ENCODE measurements at places on chromosomes 11 and 22.

DNA sequence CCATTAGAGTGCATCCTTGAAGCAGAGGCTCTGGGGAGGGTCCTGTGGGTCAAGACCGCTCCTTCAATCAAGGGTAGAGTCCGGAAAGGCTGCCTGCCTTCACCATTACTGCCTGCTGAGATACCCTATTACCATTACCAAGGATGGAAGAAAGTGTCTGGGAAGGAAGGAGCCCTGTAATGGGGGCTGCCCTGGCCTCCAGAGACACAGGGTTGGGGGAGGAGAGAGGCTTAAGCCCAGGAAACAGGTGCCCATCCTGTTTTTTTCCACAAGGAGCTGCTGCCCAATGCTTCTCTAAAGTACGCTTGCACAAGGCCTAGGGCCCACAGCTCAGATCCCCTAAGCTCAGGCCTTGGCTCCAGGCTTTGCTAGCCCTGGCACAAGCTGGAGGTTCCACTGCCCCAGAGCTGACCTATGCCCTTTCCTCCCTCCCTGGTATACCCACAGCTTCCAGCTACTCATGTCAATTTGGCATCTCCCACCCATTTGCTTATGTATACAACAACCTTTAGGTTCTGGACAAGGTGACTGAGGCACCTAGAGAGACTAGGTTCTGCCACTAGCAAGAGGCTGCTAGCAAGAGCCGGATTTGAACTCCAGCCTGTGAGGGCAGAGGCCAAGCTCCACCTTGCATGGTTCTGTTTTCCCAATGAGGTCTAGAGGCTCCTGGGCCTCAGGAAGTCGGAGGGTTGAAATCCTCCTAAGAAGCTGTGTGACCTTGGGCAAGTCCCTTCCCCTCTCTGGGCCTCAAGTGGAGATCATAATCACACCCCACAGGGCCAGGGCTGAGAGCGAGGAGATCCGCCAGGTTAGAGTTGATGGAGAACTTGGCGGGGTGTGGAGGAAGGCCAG is 1.5 kb upstream of the PLCB3 start:
- no peak for DNase-seq

GRCh38 chr11:69429716-69430491 is 51.6 kb upstream of the LINC01488 start:
- no peak for DNase-seq

- peak; percentile 70 for DNase-seq
Observed at GRCh38 chr11:125287491-125288210, 123.1 kb downstream of the PKNOX2 start.

GRCh38 chr22:46075764-46076531 is 74.4 kb upstream of the PPARA start:
- DNase-seq, result no peak

DNA sequence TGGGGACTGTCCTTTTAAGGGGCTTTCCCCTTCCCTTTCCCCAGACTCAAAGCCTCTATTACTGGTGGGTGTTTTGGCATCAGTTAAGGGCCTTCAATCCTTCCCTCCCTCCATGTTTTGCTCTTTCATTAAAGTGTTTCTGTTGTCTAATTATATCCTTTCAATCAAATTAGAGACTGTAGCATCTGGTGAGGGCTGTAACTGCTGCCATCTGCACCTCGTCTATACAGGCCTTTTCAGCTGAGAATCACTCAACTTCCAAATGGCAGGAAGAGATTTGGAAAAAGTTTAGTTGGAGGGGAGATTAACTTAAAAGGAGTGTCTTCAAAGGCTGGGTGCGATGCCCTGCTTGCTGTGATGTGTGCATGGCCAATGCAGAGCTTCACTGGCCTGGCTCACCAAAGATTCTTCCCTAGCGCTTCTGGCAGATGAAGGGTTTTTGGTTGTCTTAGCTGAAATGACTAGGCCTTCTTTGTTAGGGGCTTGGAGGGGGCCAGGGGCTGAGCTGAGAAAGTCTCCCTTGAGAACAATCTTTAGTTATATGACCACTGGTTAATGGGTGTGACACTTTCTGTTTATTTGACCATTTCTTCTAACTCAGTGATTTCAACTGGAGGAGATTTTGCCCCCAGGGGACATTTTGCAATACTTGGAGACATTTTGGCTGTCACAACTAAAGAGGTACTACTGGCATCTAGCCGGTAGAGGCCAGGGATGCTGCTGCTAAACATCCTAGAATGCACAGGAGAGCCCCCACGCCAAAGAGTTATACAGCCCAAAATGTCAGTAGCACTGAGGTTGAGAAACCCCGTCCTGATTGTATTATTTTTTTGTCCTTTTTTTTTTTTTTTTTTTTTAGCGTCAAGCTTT is 7.5 kb downstream of the KREMEN1 start:
- peak; percentile 84 for DNase-seq

GRCh38 chr22:40006641-40007040 is 11.9 kb downstream of the FAM83F start:
- DNase-seq, result no peak

GRCh38 chr11:132712466-132712865 is 819.8 kb downstream of the OPCML start:
- DNase-seq, result no peak

DNA sequence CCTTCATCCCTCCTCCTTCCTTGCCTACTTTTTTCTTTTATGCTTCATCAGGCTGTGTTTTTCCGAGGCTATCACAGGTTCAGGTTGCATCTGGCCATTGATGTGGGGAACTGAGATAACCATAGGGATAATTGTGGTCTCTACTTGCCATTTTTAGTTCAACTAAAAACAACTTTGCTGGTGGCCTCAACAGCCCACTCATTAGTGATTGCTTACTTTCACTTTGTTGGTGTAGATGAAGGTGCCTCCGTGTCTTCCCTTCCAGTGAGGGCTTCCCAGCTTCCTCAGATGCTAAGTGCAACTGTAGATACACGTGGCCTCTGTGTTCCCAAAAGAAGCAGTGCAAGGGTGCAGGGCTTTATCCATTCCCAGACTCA is 35.0 kb downstream of the KCNJ1 start:
- no peak for DNase-seq

GRCh38 chr11:16278979-16279378 is 77.4 kb downstream of the SOX6 start:
- no peak for DNase-seq

- no peak for DNase-seq
Observed at GRCh38 chr11:100855466-100856067, 168.5 kb downstream of the ARHGAP42 start.

DNA sequence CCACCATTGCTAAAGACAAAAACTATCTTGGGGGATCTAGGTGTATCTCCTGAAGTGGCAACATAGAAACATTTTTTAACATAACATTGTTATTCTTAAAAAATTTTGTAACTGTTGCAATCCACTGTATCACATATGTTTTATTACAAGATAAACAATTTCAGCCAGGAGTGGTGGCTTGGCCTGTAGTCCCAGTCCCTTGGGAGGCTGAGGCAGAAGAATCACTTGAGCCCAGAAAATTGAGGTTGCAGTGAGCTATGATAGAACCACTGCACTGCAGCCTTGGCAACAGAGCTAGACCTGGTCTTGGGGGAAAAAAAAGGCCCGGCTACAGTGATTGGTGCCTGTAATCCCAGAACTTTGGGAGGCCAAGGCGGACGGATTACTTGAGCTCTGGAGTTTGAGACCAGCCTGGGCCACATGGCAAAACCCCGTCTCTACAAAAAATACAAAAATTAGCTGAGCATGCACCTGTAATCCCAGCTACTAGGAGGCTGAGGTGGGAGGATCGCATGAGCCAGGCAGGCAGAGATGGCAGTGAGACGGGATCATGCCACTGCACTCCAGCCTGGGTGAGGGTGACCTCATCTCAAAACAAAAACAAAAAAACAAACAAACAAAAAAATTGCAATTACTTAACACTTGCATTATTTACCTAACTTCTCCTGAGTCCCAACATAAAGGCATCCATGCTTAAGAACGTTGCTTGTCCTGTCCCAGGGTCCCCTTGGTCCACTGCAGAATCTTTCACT is 1.5 kb upstream of the DEPDC5 start:
- DNase-seq, result no peak
